Retinal pigment epithelial cell (primary cell): ENCODE measurements at places on chromosomes 12 and 14.

- DNase-seq: no peak
These were observed 424.0 kb upstream of the GARIN6 start for GRCh38 chr12:99223579-99223978.

DNA sequence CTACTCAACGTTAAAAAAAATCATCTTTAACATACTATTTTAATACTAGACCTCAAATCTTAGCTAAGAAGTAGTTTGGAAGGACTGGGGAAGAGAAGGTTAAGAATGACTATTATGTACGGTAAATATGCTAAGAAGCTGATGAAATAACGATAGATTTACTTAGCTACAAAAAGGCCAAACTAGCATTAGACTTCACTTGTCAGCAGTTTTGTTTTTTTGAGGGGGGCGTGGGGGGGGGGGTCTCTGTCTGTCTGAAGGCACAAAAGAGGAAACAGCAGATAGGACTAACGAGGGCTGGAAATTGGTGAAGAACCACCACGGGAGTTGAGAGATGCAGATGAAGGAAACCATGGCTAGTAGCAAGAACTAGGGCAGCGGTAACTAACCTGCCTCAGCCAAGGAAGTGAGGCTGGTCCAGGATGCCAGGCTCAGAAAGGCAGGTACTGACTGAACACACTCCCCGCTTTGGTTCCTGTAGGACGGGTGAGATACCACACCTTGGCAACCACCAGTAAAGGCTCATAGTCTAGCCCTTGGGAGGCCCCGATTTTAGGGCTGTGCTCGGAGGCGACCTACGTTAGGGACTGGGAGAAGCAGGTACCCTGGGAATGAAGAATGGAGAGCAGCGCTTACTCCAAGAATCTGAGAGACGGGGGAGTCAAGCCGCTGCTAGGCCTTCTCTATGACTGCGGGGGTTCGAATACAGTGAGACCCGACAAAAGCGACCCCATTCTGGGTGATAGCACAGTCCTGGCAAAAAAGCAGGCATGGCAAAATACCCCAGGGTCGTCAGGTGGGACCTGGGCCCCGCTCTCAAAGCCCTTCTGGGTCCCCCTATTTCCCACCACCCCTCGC, 675 bp downstream of the NEDD8 start:
- no peak for DNase-seq

- DNase-seq: no peak
These were observed 43.3 kb downstream of the NCKAP5L start for GRCh38 chr12:49784756-49785409.

- DNase-seq: no peak
These were observed 148.6 kb downstream of the TSPAN9 start for GRCh38 chr12:3225796-3226180.

GRCh38 chr14:50237427-50237826, 6.0 kb upstream of the SOS2 start:
- DNase-seq: no peak

GRCh38 chr14:102776761-102777710, at the start of gene TRAF3:
Gene TRAF3, plus strand, starts transcription at chr14:102777449. Its CDS starts 92,753 bp downstream, at chr14:102870202.
- DNase-seq: no peak

GRCh38 chr12:104347374-104348075, 44.0 kb downstream of the EID3 start:
- DNase-seq: no peak

- DNase-seq: no peak
These were observed 8.9 kb upstream of the FAIM2 start for GRCh38 chr12:49912345-49913255.

GRCh38 chr14:75132382-75133086, 5.7 kb upstream of the NEK9 start:
- peak; percentile 26 for DNase-seq

- no peak for DNase-seq
These were observed 3.4 kb upstream of the GLRX5 start for GRCh38 chr14:95531473-95531872.

DNA sequence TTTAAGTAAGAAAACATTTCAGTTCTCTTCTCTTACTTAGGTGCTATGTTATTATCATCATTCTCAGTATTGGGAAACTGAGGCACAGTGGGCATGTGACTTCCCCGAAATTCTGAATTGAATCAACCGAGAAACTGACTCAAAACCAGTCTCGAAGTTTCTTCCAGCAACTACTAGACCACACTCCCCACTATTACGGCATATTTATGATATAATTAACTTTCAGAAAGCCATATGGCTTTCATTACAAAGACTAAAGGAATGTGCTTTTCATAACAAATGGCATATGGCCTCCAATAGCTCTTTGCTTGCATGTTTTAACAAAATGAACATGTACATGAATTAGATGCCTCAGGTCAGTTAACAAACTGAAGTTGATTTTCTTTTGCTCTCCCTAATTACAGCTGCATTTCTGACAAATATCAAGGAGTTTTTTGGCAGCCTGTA, 182.9 kb upstream of the SLC38A2 start:
- peak; percentile 34 for DNase-seq

- no peak for DNase-seq
These were observed 49.9 kb upstream of the OR4E1 start for GRCh38 chr14:21723431-21724045.
